ENCODE measurements at places on chromosomes 11 and 22.

DNA sequence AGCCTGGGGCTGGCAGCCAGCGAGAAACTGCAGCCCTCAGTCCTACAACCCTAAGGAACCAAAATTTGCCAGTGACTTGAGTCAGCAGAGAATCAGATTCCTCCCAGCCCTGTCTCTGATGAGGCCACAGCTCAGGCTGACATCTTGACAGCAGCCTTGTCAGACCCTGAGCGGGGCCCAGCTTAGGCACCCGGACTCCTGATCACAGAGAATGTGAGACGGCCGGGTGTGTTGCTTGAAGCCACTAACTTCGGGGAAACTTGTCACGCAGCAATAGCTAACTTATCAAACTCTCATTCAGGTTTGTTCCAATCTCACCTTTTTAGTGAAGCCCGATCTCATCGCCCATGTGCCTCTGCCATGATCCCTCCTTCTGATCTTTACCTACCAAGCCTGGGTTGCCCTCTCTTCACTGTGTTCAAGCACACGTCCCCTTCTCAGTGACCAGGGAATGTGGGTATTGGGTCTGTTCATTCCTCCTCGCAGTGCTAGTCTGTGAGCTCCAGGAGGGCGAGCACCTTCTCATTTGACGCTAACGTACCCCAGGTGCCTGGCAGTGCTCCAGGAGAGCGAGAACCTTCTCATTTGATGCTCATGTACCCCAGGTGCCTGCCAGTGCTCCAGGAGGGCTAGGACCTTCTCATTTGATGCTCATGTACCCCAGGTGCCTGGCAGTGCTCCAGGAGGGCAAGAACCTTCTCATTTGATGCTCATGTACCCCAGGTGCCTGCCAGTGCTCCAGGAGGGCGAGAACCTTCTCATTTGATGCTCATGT is 280.7 kb downstream of the BRD1 start:
- DNase-seq: no peak

DNA sequence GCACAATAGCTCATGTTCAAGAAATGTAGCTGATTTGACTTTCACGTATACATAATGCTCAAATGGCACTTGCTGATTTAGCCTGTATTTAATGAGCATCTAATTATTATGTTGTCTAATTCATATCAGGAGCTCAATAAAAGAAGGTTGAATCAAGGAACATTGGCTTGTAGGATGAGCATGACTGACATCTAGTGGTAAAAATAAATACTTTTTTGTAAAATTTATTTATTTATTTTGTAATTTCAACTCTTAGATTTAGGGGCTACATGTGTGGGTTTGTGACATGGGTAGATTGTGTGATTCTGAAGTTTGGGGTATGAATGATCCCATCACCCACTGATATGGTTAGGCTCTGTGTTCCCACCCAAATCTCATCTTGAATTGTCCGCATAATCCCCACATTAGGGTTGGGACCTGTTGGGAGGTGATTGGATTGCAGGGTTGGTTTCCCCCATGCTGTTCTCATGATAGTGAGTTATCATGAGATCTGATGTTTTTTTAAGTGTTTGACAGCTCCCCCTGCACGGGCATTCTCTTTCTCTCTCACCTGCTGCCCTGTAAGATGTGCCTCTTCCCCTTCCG is 1.7 kb upstream of the OR52E5 start:
- no peak for DNase-seq

DNA sequence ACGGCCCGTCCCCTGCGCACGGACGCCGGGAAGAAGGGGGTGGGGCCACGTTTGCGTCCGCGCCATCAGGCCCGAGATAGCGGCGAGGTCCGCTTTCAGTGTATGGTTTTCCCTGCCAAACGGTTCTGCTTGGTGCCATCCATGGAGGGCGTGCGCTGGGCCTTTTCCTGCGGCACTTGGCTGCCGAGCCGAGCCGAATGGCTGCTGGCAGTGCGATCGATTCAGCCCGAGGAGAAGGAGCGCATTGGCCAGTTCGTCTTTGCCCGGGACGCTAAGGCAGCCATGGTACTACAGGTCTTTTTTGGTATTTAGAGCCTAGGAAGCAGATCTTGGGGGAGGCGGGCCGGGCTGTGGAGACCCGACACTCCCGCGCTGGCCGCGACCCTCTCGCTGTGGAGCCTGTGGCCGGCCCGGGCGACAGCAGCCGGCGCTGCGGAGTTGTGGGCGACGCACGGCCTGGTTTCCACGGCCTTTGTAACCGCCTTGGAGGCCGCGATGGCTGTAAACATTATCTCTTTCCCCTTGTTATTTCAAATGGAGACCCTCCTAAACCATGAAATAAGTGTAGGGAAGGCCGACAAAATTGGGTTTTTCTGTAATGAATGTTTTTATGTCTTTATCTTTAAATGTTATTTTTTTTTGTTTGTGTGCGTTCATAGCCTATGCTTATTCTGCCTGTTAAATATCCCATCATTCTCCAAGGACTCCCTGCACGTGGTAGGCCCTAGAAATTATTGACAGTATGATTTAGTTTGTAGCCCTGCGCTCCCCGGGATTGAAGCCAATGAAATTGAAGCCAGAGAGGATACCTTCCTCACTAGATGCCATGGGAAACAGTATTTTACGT is at the start of gene AASDHPPT:
Gene AASDHPPT (plus strand): TSS at position 54 of the 847 bp plus-strand sequence. CDS start 49 bp downstream, at position 103.
- no peak for DNase-seq

- no peak for DNase-seq
Observed at GRCh38 chr22:28358312-28358711, 321.3 kb downstream of the TTC28 start.

GRCh38 chr11:7974668-7975067 is 9.4 kb upstream of the NLRP10 start:
- DNase-seq: no peak

DNA sequence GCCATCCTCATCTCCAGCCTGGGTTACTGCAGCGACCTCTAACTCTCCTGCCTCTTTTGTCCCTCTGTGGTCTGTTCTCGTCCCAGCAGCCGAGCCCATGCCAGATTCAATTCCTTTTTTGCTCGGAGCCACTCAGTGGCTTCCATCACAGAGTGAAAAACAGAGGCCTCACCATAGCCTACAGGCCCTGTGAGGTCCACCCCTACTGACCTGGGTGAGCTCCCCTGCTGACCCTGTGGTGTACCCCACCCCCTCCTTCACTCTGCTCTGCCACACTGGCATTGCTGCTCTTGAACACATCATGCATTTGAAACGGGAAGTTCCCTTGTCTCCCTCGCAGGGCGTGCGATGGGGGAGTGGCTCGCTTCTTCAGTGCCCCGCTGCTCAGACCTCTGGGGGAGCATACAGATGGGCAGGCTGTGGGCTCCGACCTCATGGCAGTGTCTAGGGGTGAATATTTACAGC is 2.1 kb downstream of the AIP start:
- DNase-seq: peak; percentile 48

DNA sequence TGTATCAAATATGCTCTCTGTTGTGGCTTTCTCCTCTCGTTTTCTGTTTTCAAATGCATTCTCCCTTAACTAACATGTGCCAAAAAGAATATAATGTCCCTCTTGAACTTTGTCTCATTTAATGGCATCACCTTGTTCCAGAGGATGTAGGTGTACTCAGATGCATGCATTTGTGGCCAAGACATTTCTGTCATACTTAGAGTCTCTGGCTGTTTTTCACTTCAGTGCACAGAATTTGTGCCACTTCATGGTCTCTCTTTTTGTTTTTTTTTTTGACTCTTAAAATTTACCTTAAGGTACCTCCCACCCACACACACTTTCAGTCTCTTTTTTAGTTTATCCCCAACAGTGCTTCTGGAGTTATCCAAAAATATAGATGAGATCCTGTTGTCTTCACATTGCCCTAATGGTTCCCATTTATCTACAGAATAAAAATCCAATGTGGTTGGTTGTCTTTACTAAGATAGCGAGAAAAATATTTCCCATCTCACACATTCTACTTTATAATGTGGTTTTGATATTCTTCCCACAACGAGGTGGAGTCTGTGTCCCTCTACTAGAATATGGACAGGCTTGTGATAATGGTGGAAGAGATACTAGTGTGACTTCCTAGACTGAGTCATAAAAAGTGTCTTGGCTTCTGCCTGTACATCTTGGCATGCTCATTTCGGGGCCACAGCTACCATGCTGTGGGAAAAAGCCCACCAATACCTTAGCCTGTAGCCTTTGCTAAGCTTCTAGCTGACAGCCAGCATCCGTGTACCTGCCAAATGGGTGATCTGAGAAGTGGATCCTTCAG is 125.8 kb downstream of the DDX10 start:
- DNase-seq: no peak

- DNase-seq: no peak
Observed at GRCh38 chr11:36748836-36749235, 150.8 kb upstream of the RAG2 start.

DNA sequence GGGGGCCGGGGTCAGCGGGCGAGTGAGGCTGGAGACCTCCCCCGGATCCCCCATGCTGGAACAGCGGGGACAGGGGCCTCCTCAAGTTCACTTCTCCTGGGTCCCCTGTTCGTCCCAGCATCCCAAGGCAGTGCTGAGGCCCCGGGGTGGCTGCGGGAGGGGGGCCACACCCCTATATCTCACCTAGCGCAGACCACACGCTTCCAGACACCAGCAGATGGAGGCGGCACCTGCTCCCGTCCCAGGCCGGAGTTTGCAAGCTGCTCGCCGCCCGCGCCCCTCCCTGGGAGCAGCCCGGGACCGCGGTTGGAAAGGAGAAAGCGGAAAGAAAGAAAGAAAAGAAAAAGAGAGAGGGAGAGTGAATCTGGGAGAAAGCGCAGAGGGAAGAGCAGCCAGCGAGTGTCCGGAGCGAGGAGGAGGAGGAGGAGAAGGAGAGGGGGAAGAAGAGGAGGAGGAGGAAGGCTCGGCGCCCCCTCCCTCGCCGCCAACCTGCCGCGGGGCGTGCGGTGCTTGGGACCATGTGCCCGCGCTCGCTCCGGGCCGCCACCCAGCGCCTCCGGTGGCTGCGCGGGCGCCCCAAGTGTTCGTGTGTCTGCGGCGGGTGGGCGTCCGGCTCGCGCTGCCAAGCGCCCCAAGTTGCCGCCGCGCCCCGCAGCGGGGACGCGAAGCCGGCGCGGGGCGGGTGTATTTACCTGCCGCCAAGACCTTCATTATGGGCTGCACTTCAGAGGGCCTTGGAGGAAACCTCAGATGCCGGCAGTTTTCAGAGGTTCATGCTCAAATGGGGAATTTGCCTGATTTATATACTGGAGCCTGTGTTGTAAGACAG is at the start of gene LIF:
Gene LIF (minus strand): TSS at position 775 of the 829 bp plus-strand sequence. CDS start 64 bp downstream, at position 711.
- DNase-seq: peak; percentile 29

DNA sequence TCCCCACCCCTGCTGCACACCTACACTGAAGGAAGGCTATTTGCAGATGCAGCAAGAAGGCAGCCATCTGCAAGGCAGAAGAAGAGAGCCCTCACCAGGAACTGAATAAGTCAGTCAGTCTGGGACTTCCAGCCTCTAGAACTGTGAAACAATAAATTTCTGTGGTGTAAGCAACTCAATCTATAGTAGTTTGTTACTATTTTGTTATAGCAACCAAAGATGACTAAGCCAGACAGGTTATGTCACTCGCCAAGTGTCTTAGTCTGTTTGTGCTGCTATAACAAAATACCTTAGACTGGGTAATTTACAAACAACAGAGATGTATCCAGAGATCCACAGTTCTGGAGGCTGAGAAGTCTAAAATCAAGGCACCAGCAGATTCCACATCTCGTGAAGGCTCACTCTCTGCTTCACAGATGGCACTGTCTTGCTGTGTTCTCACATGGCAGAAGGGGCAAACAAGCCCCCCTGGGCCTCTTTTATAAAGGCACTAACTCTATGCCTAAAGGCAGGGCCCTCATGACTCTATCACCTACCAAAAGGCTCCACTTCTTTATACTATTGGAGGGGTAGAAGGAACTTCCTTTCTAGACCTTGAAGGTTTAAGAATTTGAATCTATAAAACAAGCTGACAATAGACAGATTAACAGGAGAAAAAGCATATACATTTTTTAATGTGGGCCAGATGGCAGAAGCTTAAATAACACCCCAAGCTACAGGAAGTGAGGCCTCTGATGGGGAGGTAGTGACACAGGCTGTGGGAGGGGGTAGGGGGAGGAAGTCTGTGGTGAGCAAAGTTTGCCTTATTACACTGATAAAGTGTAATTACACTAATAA is 12.3 kb downstream of the APOL6 start:
- peak; percentile 39 for DNase-seq

DNA sequence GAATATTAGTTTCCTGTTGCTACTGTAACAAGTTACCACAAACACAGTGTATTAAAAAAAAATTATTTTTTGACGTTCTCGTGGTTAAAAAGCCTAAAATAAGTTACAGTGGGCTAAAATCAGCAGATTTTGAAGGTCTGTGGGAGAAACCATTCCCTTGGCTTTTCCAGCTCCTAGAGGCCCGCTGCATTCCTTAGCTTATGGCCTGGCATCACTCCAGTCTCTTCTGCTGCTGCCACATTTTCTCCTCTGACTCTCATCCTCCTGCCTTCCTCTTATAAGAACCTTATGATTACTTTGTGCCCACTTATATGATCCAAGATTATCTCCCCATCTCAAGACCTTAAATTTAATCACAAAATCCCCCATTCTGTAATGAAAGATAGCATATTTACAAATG is 392.7 kb downstream of the GUCY1A2 start:
- DNase-seq: no peak

DNA sequence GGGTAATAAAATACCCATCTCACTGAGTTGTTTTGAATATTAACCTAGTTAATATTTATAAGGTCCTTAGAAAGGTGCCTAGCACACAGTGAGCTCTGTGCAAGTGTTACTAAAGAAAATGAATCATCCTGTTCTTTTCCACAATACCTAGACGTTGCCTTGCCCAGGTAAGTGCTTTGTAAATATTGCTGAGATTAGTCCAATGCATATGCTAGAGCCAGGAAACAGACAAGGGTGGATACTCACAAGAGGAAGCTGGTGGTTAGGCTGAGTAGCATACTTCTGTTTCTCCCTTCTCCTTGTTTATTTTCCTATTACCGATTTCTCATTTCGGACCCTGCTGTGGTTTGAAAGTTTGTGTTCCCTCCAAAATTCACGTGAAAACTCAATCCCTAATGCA is 58.1 kb upstream of the BARX2 start:
- no peak for DNase-seq

- DNase-seq: no peak
Observed at GRCh38 chr11:116336540-116336939, 436.2 kb downstream of the BUD13 start.
